Effector CD4-positive, alpha-beta T cell (primary cell): ENCODE measurements at places on chromosomes 3 and 15.
A peak's percentile ranks its signal among the peaks of the same experiment; 100 is the strongest.

- DNase-seq, result no peak
Observed at GRCh38 chr3:107542665-107543064, 19.9 kb downstream of the BBX start.

- DNase-seq, result no peak
Observed at GRCh38 chr3:49805897-49806701, 3.0 kb downstream of the INKA1 start.

- no peak for DNase-seq
Observed at GRCh38 chr3:157785102-157785826, 282.0 kb upstream of the VEPH1 start.

GRCh38 chr3:99579965-99580364 lies 58.4 kb upstream of the COL8A1 start:
- no peak for DNase-seq

DNA sequence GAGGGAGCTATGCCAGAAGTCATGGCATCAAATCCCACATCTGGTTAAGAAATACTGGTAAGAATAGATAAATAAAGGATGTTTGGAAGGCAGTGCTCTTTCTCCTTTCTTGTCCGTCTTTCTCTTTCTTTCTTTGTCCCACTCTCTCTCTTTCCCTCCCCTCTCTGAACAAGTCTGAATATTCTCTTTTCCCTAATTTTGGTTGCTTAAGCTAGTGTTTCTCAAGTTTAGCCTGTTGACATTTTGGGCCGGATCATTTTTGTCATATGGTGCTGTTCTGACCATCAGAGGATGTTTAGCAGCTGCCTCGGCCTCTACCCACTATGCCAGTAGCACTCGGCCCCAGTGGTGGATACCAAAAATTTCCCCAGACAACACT lies 405.3 kb upstream of the C2CD4B start:
- DNase-seq, result no peak

- DNase-seq, result no peak
Observed at GRCh38 chr15:33801954-33802353, 166.3 kb upstream of the CHRM5 start.

DNA sequence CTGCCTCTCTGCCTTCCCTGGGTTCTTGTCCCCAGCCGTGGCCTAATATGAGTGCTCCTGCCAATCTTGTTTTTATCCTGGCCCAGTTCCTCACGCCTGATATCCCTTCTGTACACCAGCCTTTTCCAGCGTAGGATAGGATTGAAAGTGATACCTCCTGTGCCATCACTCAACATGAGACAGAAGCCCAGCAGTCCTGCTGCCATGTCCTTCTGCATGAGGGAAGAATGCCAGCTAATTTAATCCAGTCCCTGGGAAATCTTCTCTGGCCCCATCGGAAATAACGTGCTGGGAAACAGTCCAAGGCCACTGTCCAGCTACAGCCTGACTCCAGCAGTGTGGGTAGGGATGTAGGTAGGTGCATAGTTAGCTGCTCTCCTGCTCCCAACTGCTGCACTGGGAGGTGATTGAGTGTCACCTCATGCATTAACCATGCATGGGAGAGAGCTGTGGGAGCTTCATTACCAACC lies 92.0 kb upstream of the TPM1 start:
- DNase-seq, result no peak

DNA sequence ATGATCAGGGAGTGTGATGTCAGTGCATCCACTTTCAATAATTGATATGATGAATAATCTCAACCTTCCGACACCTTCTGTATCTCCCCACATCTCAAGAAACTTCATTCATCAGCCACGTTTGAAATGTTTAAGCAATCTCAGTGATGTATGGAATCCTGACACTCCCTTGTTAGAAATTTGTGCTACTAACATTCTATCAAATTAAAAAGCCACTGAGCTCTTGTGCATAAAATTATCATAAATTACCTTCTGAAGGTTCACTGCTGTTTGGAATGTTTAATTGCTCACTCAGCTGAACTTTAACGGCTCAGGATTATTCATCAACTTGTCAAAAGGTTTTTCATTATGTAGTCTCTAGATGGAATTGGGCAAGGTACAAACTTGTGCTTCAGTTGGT lies 108.4 kb upstream of the DPH6 start:
- DNase-seq, result no peak

DNA sequence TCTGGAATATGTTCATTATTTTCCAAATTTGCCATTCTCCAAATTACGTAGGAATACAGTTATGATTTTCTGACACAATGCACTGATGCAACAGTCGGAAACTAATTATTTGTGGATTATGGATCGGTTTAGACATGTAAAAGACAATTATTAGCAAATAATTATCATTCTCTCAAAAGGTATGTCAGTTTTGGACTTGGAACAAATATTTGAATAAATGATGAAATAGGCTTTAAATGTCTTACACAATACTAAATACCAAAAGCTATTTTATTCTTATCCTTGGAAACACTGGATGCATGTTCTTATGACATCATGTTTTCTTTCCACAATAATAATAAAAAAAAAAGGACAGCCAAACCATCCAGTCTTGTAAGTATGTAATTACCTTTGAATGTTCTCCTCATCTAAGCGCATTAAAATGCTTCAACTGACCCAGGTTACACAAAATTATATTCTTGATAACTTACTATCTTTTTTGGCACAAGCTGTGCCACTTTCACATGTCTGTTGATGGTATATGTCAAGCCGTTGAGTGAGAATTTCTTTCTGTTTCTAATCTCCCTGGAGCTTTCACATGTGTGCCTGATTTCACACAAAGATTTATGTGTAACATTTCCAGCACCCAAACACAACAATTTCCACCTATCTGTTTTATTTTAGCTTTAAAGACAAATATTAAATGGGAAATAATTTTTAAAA lies 238.5 kb upstream of the ZNF385D start:
- no peak for DNase-seq

- DNase-seq, result no peak
Observed at GRCh38 chr3:40468018-40468417, 8.9 kb upstream of the ZNF619 start.

DNA sequence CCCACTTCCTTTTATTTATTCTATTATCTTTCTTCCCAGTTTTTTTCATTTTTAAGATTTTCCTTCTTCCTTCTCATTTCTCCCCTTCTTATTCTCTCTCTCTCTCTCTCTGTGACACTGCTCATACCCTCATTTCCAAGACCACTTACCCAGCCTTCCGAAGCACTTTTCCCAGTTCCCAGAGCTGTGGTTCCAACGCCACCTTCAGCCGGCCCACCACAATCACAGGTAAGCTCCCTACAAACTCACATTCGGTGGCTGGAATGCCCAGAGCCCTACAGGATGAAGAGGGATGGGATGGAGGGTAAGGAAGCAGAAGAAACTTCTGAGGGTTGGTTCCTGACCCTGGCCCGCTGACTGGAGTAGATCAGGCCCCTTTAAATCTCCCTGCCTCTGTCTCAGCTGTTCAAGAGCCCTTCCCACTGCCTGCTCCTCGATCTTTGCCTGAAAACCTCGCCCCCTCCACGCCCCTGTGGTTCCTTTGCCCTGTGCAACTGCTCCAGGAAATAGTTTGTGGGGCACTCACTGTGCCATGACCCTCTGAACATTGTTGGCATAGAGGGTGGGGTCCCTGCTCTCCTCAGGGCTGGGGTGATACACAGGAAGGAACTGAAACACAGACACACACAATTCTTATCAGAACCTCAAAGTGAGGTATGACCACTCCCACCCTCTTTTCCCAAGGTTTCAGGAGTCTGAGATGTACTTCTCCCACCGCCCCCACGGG lies 4.8 kb downstream of the LPCAT4 start:
- DNase-seq, result no peak

DNA sequence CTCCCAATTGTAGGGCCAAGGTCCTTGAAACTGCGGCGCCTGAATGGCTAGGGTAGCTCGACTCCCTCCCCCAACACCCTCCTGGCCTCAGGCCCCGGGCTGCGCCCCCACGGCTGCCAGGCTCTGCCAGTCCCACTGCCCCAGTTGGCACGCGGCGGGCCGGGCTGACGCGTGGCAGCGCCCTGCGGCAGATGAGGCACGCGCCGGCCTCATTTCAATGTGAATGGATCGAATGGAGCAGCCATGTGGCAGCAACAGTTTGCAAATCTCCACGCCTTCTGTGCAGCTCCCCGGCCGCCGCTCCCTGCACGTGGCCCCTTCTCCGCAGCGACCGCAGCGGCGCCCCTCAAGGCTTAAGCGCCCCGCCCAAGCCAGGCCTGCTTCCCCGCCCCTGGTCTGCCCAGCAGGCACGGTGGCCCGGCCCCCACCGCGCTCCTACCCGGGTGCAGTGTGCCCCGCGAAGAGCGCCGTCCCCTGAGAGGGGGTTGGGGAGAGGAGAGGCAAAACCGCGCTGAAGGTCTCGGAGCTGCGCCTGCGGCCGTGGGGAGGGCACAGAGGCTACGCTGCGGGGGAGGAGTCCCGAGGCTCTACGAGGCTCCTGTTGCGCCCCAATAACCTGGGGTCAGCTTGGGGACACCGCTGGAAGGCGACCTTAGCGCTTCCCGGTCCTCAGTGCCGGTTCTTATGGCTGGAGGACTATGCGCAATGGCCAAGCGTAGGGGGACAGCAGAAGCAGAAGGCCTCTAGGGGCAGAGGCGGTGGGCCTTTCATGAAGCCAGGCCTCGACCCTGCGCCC lies 3.1 kb upstream of the DLL4 start:
- no peak for DNase-seq

GRCh38 chr3:108564564-108564963 lies 24.7 kb downstream of the CIP2A start:
- DNase-seq, result no peak

DNA sequence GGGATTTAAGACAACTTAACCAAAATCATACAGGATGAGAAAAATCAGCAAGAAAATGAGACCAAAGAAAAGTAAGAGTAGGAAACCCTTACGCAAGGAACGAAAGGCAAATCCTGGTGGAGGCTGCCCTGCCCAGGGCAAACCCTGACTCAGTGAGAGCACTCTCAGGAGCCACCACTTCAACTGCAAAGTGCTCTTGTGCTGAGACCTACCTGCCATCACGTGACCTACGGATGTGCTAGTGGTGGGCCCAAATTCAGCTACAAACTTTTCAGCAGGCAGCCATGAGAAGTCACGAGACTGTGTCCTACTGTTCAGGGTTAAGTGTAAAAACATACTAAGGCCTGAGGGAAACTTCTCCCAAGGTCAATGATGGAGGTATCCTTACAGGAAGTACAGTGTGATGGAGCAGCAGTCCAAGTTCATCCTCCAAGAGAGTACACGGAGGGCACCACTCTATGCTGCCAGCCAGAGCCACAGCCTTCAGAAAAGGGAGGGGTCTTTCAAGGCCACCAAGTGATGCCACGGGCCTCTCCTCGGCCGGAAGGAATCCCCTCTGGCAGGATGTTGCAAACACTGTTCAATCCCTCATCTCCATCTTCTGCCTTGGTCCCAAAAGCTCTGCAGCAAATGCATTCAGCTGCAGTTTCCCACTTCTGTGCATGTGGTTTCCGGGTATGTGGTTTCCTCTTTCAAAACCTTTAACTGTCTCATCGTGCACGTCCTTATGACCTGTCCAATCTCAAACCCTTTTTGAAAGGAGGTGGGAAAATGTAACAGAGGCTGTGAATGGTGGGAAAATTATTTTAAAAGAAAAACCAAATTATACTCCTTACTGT lies 9.5 kb downstream of the CHSY1 start:
- DNase-seq, result peak; percentile 58

- no peak for DNase-seq
Observed at GRCh38 chr3:64234571-64234970, 9.3 kb upstream of the PRICKLE2 start.

DNA sequence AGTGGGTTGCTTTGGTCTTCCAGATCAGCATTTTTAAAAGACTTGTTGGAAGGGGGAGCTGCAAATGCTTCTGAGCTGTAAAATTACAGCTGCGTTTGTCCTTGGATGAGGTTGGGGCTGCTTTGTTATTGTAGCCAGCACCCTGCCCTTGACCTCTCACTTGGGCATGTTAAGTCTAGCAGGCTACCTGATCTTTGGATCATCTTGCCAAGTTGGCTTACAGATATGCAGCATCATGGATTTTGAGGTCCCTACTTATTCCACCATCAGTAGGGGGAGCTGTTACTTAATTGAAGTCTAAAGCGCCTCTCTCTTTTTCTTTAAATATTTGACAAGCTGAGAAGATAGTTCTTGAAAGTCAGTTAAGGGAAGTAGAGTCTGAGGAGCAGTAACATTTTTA lies 793.0 kb downstream of the MCTP2 start:
- no peak for DNase-seq

GRCh38 chr15:101187820-101188636 lies 63.8 kb downstream of the CHSY1 start:
- no peak for DNase-seq

GRCh38 chr3:28624084-28624483 lies 275.5 kb upstream of the AZI2 start:
- DNase-seq, result no peak

- DNase-seq, result no peak
Observed at GRCh38 chr3:137325170-137325569, 367.4 kb downstream of the IL20RB start.

- DNase-seq, result no peak
Observed at GRCh38 chr3:184785890-184786279, 26.1 kb upstream of the VPS8 start.
